ENCODE measurements at places on chromosomes 2 and 18.

DNA sequence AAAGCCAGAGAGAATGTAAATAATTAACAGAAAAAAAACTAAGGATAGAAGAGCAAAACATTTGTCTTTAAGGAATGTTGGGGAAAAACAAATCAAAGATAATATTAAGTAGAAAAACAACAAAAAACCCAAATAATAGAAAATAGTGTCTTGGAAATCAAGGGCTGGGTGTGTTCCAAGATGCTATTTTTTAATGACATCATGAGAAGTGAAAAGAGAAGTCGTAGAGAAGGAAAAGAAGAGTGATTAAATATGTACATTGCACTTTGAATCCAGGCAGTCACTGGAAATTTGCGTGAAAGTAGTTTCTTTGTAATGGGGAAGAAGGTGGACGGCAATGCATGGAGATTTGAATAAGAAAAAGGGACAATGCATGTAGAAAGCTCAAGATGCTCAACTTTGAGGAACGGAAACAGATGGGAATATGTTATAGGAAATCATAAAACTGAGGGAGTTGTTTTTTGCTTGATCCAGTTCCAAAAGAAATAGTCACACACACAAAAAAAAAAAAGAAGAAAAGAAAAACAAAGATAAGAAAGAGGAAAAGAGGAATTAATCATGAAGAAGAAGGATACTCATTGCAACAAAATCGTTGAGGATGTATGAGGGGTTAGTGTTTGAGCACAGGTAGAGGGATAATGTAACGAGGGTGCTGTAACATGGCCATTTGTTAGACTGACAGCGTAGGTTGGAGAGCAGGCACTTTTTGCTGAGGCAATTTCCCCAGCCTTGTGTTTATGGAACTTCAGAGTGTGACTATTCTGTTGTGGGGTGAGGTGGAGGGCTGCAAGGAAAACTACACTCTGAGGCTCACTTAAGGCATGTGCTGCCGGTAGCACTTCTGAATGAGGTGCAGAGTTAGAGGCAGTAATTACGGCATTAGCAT is 184.1 kb downstream of the CALCRL start:
- ATAC-seq = no peak

GRCh38 chr2:201114846-201115245 is 1.1 kb upstream of the CFLAR start:
- ATAC-seq = no peak

DNA sequence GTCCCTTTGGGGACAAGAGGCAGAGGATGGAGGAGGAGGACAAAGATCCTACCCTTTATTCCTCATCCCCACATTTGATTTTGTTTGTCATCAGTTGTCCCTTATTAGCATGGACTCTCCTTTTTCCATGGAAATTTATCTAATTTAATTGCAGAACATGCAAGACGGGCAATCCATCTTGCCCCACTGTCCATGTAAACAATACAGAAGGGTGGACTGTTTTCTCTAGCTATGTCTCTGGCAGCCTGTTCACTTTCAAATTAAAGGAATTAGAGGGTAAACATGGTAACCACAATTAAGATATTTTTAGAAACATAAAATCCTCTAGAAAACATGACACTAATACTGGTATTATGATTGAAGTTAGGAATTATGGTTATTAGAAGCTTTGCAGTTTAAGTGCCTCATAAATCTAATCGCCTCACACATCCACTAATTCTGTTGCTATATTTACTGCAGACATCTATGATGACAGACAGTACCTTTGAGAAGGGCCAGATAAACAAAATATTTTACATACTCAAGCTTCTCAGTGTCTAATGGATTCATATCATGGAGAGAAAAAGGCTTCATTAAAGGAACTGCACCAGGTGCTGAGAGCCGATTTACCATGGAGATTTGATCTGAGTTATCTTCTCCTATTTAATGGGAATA is 215.5 kb downstream of the LNPK start:
- ATAC-seq = no peak

DNA sequence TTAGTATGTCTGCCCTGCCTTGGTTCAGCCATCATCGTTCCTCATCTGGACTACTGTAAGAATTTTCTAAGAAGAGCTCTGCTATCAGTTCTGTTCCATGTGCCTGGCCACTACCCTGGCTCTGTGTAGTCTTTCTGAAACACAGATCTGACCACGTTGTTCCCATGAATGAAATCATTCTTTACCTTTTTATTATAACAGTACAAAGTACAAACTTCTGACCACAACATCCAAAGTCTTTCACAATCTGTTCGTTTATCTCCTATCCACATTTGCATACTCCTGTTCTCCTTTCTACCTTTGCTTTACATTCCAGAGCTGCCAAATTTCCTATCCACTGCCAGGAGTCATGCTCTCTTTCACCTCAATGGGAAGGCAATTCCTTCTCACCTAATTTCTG is 284.6 kb upstream of the LRP1B start:
- ATAC-seq = no peak

DNA sequence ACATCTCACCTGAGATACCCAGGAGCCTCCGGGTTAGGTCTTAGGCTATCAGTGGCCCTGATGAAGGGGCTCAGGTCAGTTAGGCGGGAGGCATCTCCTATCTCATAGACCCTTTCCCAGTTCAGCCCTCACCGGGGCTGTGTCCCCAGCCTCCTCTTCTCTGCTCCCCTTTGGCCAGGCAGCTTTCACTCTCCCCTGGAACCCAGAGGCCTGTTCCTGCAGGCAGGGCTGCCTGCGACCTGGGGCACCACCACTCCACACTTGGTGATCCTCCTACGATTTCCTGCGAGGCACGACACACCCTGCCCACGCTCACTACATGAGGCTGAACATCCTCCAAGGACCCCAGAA is 51.2 kb downstream of the SFXN5 start:
- ATAC-seq = no peak

All from stimulated activated memory B cell treated with anti-CD40 and anti-IgM and Interleukin-4, amounts not matched to agents 10 μg/mL and 1 μg/mL and 100 μg/mL, for 72 hours (primary cell).